ENCODE measurements at places on chromosomes 13 and 19.
A peak's percentile ranks its signal among the peaks of the same experiment; 100 is the strongest.

GRCh38 chr19:2627319-2627829 is 75.1 kb downstream of the GNG7 start:
- DNase-seq: no peak

GRCh38 chr19:18657590-18658365 is 20.9 kb downstream of the KLHL26 start:
- DNase-seq: no peak

- no peak for DNase-seq
Observed at GRCh38 chr13:111917901-111918300, 149.0 kb upstream of the SOX1 start.

- DNase-seq: no peak
Observed at GRCh38 chr13:20258963-20259288, 26.8 kb upstream of the GJB6 start.

- DNase-seq: no peak
Observed at GRCh38 chr13:70375718-70376117, 267.5 kb upstream of the KLHL1 start.

- no peak for DNase-seq
Observed at GRCh38 chr19:10431943-10432735, 11.8 kb downstream of the PDE4A start.

GRCh38 chr19:1999856-2000515 is 15.5 kb downstream of the BTBD2 start:
- no peak for DNase-seq

DNA sequence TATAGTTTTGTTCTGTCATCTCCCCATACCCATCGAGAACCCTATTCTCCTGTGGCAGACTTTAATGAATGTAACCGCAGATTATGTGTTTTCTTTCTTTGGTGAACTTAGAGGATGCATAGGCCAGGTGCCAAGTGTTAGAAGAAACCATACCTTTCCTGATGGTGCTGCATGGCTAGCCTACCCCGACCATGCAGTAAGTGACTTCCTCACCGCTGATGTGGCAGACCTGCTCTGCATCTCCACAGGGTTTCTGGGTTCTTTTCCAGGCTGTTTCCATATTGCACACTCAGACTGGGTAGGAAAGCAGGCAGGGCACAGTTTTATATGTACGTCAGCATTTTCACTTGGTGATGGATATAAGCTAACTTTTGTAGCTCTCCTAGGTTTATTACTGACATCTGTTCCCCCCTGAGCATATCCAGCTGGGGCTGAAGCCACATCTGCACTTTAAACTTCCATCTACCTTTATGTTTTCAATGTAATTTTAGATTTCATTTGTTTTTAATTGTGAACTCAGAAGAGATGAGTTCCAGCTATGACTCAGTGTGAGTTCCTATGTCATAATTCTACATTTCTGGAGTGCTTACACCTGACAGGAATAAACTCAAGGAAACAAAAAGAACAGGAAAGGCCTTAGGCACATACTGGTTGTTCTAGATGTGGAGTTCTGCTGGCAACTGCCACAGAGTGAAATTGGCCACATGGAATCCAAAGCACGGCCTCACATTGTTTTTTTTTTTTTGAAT is 42.3 kb downstream of the LRCH1 start:
- no peak for DNase-seq

DNA sequence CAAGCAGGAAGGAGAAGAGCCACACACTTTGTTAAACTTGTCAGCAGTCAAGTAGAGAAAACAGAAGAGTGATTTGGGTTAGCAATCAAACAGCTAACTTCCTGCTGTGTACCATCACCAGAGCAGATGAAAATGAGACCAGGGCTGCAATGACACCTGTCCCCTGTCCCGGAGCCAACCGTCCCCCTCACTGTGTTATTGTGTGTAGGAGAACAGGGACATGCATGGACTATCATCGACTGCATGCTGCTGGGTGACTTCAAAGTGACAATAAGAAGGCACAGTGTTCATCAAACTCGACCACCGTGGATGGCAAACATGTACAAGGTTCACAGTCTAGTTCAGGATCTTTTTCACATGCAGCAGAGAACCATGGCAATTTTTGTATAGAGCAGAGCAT is 94.0 kb upstream of the SLC15A1 start:
- DNase-seq: no peak

DNA sequence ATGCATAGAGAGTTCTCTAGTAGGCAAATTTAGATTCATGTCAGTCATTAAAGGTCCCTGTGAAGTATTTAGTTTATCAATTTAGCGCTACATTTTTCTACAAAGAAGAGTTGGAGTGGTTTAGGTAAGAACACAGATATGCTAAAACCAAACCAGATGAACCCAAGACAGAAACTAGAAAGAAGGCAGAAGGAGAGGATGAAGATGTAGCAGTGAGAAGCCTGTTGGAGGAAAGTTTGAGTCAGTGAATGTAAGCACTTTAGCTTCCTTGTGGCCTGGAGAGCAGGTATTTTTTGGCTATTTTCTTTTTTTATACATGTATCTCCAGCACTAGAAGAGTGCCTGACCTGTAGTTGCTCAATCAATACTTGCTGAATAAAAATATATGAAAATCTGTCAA is 223.7 kb downstream of the KCNRG start:
- DNase-seq: no peak

GRCh38 chr19:2303211-2303798 is 4.6 kb downstream of the LINGO3 start:
- DNase-seq: no peak

DNA sequence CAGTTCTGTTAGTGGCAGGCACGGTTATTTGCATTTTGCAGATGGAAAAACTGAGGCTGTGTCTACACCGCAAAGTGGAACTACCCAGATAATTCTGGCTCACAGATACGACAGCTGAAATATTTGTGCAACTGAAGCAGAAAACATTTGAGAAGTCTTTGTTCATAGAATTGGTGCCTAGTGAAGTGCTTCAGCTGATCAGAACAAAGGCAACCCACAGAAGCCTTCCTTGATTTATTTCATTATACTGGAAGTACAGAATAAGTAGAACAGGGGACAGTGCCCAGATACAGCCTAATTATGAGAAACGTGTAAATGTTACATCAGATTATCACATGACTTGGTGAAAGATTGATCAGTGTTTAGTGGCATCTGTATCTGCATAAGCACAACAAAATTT is 73.4 kb upstream of the RAP2A start:
- DNase-seq: no peak

- no peak for DNase-seq
Observed at GRCh38 chr19:3507371-3508120, 1.4 kb downstream of the FZR1 start.

GRCh38 chr13:81988567-81988966 is 1647.6 kb upstream of the SPRY2 start:
- DNase-seq: peak; percentile 45

GRCh38 chr13:105153611-105154010 is 1381.9 kb downstream of the EFNB2 start:
- no peak for DNase-seq

DNA sequence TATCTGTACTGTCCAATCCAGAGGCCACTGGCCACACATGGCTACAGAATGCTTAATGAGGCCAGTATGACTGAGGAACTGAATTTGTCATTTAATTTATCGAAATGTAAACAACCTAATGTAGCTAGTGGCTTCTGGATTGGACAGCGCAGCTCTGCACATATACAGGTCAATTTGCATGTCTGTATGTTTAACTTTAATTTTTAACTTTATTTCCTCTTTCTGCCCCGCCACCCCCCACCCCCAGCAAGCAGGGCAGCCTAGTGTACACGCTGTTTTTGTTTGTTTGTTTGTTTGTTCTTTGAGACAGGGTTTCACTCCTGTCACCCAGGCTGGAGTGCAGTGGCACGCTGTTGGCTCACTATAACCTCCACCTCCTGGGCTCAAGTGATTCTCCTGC is 15.5 kb downstream of the ZSWIM9 start:
- no peak for DNase-seq

GRCh38 chr19:940591-941291 is 14.9 kb downstream of the ARID3A start:
- peak; percentile 75 for DNase-seq

- DNase-seq: no peak
Observed at GRCh38 chr13:43792076-43792881, 5.5 kb upstream of the ENOX1 start.

GRCh38 chr13:65112531-65112941 is 2117.6 kb downstream of the PCDH9 start:
- no peak for DNase-seq

- no peak for DNase-seq
Observed at GRCh38 chr13:93776936-93777335, 550.3 kb downstream of the GPC6 start.

DNA sequence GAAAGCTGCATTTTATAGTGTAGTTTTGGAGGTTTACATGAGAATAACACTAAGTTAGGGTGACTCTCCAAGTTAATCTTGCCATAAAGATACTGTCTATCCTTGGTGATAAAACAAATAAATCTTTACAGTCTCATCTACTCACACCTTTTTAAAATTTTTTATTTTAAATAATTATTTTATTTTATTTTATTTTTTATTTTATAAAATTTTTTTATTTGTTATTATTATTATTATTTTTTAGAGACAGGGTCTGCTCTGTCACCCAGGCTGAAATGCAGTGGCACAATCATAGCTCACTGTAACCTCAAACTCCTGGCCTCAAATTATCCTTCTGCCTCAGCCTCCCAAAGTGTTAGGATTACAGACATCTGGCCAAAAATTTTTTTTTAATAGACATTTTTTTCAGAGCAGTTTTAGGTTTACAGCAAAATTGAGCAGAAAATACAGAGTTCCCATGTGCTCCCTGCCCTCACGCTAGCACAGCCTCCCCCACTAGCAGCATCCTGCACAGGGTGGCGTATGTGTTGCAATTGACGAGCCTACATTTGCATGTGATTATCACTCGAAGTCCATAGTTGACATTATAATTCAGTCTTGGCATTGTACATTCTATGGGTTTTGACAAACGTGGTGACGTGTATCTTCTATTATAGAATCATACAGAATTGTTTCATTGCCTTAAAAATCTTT is 41.0 kb downstream of the RASL11A start:
- DNase-seq: no peak

DNA sequence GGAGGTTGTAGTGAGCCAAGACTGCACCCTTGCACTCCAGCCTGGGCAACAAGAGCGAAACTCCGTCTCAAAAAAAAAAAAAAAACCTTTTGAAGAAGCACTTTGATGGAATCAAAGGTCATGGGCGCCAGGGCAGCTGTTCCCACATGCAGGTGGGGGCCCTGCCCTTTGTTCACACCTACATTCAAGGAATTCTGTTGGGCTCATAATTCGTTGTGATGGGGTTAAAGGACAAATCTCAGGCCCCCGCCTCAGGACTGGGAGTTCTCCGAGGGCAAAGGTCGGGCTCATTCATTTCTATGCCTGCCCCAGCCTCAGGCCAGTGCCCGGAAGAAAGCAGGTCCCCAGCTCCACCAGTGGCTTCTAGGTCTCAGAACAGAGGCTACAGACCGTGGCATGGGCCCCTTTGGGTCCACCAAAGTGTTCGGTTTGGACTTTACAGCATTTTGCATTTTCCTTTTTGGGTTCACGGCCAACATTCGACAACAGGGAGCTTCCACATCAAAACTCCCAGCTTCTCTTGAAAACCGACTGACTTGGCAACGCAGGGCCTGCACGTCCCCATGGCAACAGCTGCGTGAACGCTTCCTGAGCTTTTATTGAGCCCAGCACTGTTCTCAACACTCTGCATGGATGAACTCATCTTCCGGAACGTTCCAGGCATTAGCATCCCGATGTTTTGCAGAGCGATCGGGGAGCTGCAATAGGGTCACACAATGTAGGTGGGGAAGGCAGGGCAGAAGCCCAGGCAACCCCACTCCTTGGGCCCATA is 10.1 kb upstream of the GTF2F1 start:
- DNase-seq: no peak

GRCh38 chr13:100755891-100756290 is 81.3 kb upstream of the TMTC4 start:
- no peak for DNase-seq

DNA sequence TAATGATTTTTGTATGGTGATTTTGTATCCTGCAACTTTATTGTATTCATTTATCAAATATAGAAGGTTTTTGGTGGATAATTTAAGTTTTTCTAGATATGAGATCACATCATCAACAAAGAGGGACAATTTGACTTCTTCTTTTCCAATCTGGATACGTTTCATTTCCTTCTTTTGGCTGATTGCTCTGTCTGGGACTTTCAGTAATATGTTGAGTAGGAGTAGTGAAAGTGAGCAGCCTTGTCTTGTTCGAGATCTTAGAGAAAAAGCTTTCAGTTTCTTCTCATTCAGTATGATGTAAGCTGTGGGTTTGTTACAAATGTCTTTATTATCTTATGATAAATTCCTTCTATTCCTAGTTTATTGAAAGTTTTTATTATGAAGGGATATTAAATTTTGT is 352.0 kb upstream of the DACH1 start:
- no peak for DNase-seq

- peak; percentile 13 for DNase-seq
Observed at GRCh38 chr19:2552859-2553258, 76.9 kb downstream of the GADD45B start.

- no peak for DNase-seq
Observed at GRCh38 chr19:46124638-46125115, at the start of gene IGFL3. TSS of gene IGFL3 (minus strand) at chr19:46124688. CDS start at chr19:46124649, 39 bp downstream.

- DNase-seq: no peak
Observed at GRCh38 chr19:5990289-5990797, 12.4 kb upstream of the RANBP3 start.

GRCh38 chr19:54029930-54030490 is 33.7 kb downstream of the VSTM1 start:
- peak; percentile 37 for DNase-seq

- no peak for DNase-seq
Observed at GRCh38 chr13:46334035-46334822, 52.8 kb downstream of the RUBCNL start.

- no peak for DNase-seq
Observed at GRCh38 chr19:50830266-50831025, 2.9 kb downstream of the KLK15 start.

DNA sequence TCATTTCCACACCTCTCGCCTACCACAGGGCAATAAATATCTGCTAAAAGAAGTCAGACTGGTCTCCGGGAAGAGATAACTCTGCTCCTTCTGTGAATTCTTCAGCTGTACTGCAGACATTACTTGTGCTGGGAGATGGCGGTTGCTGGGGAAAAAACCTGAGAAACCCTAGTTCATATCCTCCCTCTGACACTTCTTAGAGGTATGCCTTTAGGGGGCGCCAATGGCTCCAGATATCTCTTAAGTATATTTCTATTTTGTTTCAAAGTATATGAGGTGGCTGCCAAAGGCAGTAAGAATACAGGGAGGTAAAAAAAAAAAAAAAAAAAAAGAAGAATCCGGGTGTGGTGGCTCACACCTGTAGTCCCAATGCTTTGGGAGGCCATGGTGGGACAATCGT is 175.2 kb downstream of the PAN3 start:
- DNase-seq: no peak

DNA sequence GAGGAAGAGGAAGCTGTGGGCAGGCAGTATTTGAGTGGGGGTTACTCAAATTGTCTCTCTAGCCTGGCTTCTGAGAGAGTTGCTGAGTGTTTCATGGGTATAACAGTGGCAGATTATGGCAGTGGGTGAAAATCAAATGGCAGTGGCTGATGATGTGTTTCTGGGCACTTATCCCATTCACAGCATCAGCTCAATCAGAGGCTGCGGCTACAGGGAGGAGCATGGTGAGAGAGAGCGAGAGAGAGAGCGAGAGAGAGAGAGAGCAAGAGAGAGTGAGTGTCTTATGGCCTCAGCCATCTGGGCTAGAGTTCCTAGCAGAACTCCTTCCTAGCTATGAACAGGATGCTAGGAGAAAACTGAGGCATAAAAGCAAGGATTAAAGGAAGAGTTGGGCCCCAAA is 178.9 kb downstream of the OLFM4 start:
- DNase-seq: no peak

All from LNCaP clone FGC (cell line).